ENCODE measurements at places on chromosomes 4 and X.
A peak's percentile ranks its signal among the peaks of the same experiment; 100 is the strongest.

DNA sequence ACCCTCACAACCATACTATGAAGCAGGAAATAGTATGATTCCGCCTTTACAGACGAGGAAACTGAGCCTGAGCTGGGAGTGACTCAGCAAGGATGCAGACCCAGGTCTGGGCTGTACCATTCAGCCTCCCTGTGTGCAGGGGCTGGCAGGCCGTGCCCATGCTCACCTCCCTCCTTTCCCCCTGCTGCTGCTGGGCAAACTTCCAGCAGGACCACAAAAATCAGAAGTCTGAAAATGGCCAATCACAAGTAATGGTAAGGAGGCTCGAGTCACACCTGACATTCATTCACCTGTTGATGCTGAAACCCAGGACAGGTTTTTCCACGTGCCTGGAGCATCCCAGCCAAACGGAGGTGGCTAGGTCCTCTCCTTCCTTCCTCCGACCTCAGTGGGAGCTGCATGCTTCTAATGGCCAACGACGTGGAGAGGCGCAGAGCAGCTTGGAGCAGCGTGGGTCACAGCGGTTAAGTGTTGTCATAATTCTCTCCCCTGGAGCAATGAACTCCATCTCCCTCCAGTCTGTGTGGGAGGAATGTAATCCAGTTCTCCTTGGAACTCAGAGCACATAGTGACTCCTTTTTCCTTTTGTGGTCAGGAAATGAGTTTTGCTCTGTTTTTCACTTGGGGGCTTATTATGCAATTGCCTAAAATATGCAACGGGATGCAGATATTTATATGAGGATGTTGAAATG is 371.7 kb downstream of the BCOR start:
- peak; percentile 45 for DNase-seq

DNA sequence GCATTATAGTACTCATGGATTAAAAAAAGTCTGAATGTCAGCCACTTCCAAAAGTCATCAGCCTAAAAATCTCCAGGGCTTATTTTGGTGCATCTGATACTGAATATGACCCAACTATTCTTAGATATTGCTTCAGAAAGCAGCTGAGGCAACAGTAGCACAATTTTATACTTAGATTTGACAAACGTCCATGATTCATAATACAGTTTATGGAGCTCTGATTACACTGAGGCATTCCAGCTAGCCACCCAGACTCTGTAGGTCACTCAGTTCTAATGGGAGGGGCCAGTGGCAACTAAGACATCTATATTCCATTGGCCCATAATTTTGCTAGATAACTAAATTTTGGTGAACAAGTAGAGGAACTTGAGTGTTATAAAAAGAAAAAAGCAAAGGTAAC is 10.3 kb downstream of the SPATA4 start:
- DNase-seq: peak; percentile 69

GRCh38 chr4:23234716-23235115 is 542.0 kb downstream of the GBA3 start:
- DNase-seq: peak; percentile 33

DNA sequence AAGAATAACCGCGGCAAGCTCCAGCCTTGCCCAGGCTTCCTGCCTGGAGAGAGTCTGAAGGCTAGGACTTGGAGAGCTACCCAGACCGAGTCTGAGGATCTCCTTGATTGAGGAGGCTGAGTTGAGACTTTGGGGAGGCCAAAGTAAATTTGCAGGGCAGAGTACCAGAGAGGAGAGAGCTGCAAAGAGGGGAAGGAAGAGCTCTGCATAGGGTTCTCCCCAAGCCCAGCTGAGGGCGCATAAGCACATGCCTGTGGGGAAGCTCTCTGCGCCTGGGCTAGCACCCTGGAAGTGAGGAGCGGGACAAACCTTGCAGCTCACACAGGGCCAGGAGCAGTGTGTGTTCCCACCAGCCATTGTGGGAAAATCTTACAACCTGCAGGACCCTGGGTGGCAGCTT is 56.1 kb downstream of the FAM193A start:
- DNase-seq: no peak

Measured in epithelial cell of esophagus (primary cell).